ENCODE measurements at places on chromosomes 2 and 18.

- DNase-seq = no peak
Observed at GRCh38 chr2:73937103-73937885, 10.6 kb downstream of the DGUOK start.

DNA sequence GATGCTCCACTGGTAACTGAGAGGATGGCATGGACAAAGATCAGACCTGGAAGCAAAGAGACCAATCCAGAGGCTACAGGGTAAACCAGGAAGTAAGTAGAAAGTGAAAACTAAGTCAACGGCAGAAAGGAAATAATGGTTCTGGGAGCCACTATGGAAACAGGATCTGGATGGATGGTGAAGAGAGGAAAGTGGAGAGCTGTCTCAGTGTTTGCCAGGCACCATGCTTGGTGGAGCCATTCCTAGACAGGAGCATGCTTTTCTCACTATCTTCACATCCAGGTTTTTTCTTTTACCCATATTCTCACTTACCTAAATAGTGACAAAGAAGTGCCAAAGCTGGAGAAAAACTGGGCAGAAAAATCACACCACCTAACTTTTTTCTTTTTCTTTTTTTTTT, 22.2 kb downstream of the ZNF521 start:
- no peak for DNase-seq

DNA sequence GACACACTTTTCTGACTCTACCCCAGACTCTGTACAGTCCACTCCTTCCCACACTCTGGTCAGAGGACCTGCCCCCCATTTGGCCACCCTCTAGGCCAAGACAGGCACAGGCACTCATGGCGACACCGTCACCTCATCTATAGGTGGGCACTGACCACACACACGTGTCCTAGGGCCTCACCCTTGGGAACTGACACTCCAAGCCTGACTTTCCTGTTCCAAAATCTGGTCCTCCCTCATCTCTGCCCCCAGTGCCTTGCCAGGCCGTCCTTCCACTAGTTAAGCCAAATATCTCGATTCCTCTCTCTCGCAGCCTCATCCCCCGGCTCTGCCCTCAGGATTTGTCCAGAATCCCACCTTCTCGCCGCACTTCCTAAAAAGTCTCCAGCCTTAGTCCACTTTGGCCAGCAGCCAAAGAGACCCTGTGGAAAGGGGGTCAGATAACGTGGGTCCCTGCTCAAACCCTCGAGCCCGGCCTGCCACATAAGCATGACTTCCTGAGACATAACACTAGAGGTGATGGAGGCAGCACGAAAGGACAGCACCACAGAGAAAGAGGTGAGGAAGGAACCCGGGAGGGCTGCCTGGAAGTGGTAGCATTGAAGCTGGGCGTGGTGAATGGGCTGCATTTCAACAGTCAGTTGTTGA, 105.8 kb upstream of the OTOS start:
- DNase-seq = no peak

DNA sequence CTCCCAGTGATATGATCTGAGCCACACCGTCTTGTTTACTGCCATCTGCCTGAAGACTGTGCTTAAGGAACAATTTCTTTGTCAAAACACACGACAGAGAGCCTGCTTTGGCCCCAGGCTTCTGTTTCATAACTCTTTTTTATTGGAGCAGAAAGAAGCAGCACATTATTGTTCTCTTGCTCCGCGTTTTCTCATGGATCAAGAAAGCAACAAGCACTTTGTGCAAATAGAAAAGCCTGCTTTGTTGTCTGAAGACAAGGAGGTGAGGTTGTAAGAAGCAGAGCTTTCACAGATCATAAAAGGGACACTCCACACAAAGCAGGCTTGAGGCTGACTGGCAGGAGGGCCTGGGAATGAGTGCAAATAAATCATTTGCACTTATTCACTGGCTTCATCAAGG, 118.3 kb upstream of the FAM136A start:
- no peak for DNase-seq

- DNase-seq = no peak
Observed at GRCh38 chr2:223642506-223642905, 40.3 kb upstream of the SCG2 start.

DNA sequence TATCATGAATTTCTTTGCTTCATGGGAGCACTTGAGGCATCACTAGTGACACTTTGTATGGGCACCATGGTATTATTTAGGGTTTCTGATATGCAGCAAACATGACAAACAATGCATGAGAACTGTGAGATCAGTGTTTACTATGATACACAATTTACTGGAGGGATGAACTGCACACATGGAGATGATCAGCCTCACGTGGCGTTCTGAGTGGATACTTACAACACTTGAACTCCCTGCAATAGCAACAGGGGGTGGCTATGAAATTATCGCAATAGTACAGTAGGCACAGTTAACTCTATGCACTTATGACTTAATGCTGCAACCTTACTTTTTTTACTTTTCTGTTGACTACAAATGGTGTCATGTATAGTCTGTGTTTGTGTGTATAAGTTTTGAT, 18.5 kb upstream of the UGT1A8 start:
- no peak for DNase-seq

- no peak for DNase-seq
Observed at GRCh38 chr2:69703189-69703588, 38.7 kb upstream of the ANXA4 start.

DNA sequence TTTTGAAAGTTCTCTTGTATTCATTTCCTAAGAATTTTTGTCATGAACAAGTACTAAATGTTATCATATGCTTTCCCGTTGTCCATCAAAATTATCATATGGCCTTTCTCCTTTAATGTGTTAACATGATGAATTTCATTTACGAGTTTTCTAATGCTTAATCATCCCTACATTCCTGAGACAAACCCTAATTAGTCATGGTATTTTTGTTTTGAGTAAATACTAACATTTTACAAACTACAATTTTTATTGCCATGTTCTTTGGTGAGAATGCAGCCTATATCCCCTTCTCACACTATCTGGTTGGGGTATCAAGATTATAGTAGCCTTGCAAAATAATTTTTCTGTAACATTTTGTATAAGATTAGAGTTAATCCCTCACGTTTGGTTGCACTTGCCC, 14.5 kb downstream of the SMAD2 start:
- DNase-seq = no peak

- no peak for DNase-seq
Observed at GRCh38 chr2:73172963-73173362, 29.4 kb upstream of the NOTO start.

DNA sequence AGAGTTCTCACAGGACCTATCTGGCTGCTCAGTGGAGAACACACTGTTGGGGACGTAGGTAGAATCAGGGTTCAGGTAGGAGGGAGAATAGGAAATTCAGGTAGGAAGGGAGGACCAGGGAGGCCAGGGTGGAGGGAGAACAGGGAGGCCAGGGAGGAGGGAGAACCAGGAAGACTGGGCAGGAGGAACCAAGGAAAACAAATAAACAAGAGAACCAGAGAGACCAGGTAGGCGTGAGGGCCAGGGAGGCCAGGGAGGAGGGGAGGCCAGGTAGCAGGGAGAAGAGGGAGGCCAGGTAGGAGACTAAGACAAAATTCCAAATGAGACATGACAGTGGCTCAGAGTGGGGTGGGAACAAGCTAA, 337.6 kb downstream of the EIPR1 start:
- no peak for DNase-seq

All from activated naive CD8-positive, alpha-beta T cell treated with anti-CD3 and anti-CD28 coated beads, Interleukin-2, amount 50 U/mL, for 16 hours (primary cell).